Endodermal cell (in vitro differentiated cells): ENCODE measurements at places on chromosomes 11 and 22. TPM values are rescaled to one million over a fixed set of nuclear protein-coding genes. Genes with fewer than 3 reads are reported as not detected.

CD3D gene
- not detected in 3 replicates for total RNA-seq

DNA sequence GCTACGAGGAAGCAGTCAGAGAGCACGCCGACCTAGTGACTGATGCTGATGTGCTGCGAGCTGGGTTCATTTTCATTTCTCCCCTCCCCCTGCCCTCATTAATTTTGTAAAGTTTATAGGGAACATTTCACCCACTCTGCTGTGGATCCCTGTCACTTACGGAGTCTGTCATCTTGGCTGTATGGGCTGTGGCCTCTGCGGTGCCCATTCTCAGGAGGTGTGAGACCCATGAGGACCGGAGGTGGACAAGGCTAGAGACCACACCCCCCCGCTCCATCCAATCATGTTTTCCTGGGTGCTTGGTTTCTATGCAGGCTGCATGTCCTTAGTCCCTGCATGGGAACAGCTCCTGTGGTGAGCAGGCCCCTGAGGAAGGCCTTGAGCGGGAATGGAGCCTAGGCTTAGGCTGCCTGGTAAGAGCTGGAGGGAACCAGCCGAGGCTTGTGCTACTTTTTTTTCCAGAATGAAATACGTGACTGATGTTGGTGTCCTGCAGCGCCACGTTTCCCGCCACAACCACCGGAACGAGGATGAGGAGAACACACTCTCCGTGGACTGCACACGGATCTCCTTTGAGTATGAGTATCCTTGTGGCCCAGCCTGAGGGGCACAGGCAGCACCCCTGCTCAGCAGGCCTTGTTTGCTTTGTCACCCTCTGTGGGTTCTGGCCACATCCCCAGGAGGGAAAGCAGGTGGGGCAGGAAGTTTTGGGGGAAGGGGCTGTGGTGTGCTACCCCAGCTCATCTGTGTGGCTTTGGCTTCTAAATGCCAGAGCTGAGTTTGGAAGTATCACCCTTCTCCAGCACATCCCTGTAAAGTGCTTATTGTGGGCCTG lies 19.1 kb downstream of the CLDN5 start:
- H3K4me1 ChIP-seq: no peaks in the 10 kb centered on the region
- H3K27me3 ChIP-seq: no peaks in the 10 kb centered on the region
- H3K36me3 ChIP-seq: peaks cover 10% of the 10 kb centered on the region
- DNase-seq: no peak
- no peak overlapping the region for H3K4me3 ChIP-seq
- no peak overlapping the region for H3K27ac ChIP-seq

OR4A16 gene
- not detected in 3 replicates for total RNA-seq

GRCh38 chr11:134223121-134223520 lies 646 bp downstream of the NCAPD3 start:
- H3K4me1 ChIP-seq: peaks cover 12% of the 10 kb centered on the region

DNA sequence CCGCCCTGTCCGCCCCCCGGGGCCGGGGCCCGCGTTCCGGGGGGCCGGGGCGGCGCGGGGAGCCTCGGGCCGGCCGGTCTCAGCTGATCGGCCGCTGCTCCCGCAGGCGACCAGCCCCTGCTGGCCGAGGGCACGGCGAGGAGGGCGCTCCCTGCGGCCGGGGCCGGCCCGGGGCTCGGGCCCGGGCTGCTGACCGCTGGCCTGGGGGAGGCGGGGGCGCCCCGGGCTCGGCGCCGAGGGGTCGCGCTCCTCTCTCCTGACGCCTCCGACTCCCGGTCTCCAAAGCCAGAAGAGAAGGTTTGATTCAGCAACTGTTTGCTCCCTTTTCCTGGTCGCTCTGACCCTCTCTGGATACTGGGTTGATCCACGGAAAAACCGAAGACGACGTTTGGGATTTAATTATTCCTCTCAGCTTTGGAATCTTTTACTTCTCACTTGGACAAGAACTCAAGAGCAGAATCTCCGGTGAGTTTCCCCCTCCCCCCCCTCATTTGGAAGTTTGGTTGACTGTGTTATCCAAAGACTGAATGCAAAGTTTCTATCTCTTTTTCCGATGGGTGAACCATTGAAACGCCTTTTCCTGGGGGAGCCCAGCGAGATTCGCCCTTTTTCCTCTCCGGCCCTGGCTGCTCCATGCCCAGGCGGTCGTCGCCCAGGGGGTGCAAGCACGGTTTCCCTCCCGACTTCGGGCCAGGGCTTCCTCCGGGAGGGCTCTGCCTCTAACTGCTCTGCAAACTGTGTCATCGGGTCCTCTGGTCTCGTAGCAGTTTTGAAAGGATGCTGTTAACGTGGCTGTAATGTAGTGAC lies 725 bp downstream of the KDM2A start:
- H3K4me1 ChIP-seq: peaks cover 5% of the 10 kb centered on the region
- peak; percentile 61 for DNase-seq
- peaks cover 14% of the 10 kb centered on the region for H3K36me3 ChIP-seq
- H3K27ac ChIP-seq: peak overlapping the region; percentile 81
- peak overlapping the region; percentile 99 for H3K4me3 ChIP-seq

GRCh38 chr22:44642096-44642644 lies 59.8 kb upstream of the PRR5 start:
- H3K4me1 ChIP-seq: no peaks in the 10 kb centered on the region
- no peak for DNase-seq
- H3K36me3 ChIP-seq: no peaks in the 10 kb centered on the region
- H3K27ac ChIP-seq: no peak overlapping the region

GRCh38 chr11:100883830-100884229 lies 196.7 kb downstream of the ARHGAP42 start:
- no peak for DNase-seq
- H3K4me3 ChIP-seq: no peak overlapping the region
- no peak overlapping the region for H3K27ac ChIP-seq
- H3K27me3 ChIP-seq: no peaks in the 10 kb centered on the region
- peaks cover 6% of the 10 kb centered on the region for H3K36me3 ChIP-seq

BUD13 gene
- 19.6 to 31.0 TPM (median 29.1 TPM) in 3 replicates for total RNA-seq

DNA sequence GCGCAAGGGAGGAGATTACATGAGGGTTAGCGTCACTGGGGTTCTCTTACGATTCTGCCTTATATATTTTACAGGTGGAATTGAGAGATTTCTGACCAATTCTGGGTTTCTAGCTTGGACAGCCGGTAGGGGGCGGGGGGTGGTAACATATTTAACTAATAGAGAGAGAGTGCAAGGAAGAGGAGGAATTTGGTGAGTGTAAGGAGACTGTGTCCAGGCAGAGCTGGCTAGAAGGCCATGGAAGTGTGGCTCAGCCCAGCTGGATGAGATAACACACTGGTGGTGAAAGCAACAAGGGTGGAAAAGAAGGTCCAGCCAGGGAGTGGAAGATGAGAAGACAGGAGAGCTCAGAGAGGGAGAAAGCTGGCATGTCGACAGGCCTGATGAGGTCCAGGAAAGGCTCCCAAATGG lies 56.5 kb downstream of the ST3GAL4 start:
- H3K27ac ChIP-seq: no peak overlapping the region
- peak; percentile 67 for DNase-seq
- H3K27me3 ChIP-seq: peaks cover 3% of the 10 kb centered on the region
- H3K36me3 ChIP-seq: peaks cover 5% of the 10 kb centered on the region

- no peaks in the 10 kb centered on the region for H3K36me3 ChIP-seq
- peak within 1 kb of the TSS; percentile 79 for H3K4me3 ChIP-seq
Measured at GRCh38 chr22:17774206-17774925, at the start of gene BID. Gene BID, minus strand, starts transcription at chr22:17774469. Its CDS starts 24,353 bp downstream, at chr22:17750116.
